ENCODE measurements at places on chromosomes 13 and 19.

GRCh38 chr19:18304458-18305310, 18.2 kb downstream of the LSM4 start:
- DNase-seq, result peak; percentile 57

DNA sequence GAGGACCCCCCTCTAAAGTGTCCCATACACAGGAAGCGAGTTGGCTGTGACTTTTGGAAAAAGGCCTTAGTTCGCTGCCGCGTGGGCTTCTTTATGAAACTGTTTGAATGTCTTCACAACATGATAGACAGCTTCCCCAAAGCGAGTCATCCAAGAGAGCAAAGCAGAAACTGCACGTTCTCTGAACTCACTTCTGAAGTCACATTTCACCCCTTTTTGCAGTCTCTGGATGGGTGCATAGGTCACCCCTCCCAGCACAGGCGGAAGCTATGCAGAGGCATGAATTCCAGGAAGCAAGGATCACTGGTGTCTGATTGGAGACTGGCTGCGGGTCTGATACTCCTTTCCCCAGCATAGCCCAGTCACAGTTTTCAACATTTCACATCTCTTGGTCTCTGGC, 10.6 kb downstream of the GPI start:
- no peak for DNase-seq

DNA sequence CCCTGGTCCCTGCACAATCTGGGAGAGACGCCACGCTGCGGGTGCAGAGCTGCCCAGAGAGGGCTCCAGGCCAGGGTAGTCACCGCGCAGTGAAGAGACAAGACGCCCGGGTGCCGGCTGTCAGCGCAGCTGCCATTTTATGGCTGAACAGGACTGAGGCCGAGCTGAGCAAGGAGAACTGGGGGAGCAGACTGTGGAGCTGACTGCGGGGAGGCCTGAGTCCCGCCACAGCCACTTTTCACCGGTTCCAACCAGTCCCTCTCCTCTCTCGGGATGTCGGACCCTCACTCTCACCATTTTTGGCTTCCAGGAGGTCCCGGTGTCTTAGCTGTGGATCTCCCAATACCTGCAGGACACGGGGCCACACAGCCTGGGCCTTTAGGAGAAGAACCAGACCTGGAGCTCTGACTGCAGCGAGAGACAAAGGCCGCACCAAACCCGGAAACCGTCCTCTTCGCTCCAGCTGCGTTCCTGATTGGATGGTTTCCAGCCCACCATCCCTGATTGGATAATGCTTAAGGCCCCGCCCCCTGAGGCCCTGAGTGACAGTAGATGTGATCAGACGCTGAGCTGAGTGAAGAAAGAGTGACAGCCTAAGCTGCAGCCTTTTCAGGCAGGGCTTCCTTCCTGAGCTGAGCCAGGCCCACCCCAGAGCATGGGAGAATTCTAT, at the start of gene ZNF626:
TSS of gene ZNF626 (minus strand) at position 422 of the 670 bp plus-strand sequence. CDS start at position 297, 125 bp downstream.
- peak; percentile 91 for DNase-seq

DNA sequence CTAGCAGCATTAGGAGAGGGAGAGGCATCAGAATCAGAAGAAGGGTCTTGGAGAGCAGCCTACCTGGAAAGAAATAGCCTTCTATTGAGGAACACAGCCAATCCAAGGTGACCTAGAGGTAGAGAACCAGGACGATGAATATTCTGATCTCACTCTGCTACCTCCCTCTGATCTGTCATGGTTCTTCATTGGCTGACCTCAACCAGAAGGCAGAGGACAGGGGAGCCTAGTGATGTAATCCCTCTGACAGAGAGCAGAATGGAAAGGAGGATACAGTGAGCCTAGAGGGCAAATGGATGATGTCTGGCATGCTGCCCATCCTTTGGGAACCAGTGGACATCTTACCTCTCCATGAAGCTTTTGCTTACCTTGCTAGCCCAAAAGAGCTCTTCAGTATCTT, 3.6 kb downstream of the ZNF507 start:
- DNase-seq, result no peak

- no peak for DNase-seq
Observed at GRCh38 chr19:46413262-46414031, at the start of gene CCDC8. CCDC8 (minus strand) TSS chr19:46413564; CDS start chr19:46412810, 754 bp downstream.

DNA sequence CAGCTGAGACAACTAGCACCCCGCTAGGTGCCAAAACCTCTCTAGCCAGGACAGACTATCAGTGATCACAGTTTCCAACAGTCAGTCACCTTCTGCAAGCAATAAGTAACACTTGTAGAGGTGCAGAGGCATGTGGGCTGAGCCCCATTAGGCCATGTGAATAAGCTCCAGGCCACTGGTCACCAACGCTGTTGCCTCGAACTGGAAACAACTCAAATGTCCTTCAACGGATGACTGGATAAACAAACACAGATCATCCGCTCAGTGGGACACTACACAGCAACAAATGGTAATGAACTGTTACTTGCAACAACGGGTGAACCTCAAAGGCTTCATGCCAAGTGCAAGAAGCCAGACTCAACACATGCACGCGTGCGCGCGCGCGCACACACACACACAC, 27.5 kb upstream of the TMEM160 start:
- no peak for DNase-seq

DNA sequence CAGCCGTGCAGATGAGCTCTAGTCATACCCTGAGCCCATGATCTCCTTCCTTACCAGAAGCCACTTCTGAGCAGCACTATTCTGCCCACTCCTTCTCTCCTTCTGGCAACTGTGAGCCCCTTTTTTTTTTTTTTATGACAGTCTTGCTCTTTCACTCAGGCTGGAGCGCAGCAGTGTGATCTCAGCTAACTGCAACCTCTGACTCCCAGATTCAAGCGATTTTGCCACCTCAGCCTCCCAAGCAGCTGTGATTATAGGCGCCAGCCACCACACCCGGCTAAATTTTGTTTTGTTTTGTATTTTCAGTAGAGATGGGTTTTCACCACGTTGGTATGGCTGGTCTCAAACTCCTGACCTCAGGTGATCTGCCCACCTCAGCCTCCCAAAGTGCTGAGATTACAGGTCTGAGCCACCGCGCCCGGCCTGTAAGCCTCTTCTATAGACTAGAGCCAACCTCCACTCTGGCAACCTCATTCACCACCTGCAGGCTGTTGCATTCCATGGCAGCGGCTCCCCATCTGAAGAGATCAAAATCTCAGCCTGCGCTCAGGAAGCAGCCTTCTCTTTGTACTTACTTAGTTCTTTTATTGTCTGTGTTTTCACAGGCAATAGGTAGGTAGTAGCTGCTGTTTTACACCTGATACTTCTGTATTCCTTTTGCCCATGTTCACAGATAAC, 34.8 kb upstream of the NDFIP2 start:
- no peak for DNase-seq

GRCh38 chr19:44876930-44877535, 14.0 kb upstream of the TOMM40 start:
- DNase-seq, result no peak

GRCh38 chr19:35731353-35731752, 10.9 kb downstream of the IGFLR1 start:
- no peak for DNase-seq

GRCh38 chr13:25469169-25469525, 97.4 kb downstream of the ATP8A2 start:
- DNase-seq, result no peak

- DNase-seq, result no peak
Observed at GRCh38 chr13:49341517-49341916, 93.8 kb downstream of the CDADC1 start.

DNA sequence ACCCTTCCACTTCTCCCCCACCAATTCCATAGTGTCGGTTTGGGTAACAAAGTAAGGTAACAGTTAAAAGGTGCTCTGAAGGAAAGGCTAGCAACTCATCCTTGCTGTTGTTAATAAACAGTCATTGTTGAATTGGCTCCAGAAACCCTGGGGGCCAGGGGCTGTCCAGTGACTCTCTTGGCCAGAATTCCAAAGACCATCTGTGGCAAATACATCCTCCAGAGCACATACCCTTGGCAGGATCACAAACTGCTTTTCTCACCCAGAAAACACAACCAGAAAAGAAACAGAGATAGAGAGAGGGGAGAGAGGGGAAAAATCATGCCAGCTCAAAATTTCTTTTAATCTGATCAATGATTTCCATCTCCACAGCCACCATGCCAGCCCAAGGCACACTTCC, 22.1 kb downstream of the CACNA1A start:
- no peak for DNase-seq

- DNase-seq, result no peak
Observed at GRCh38 chr13:31092646-31093045, 69.1 kb downstream of the HSPH1 start.

- DNase-seq, result no peak
Observed at GRCh38 chr13:31301119-31301518, 101.3 kb downstream of the B3GLCT start.

GRCh38 chr19:12788042-12788681, 3.1 kb upstream of the JUNB start:
- DNase-seq, result no peak

DNA sequence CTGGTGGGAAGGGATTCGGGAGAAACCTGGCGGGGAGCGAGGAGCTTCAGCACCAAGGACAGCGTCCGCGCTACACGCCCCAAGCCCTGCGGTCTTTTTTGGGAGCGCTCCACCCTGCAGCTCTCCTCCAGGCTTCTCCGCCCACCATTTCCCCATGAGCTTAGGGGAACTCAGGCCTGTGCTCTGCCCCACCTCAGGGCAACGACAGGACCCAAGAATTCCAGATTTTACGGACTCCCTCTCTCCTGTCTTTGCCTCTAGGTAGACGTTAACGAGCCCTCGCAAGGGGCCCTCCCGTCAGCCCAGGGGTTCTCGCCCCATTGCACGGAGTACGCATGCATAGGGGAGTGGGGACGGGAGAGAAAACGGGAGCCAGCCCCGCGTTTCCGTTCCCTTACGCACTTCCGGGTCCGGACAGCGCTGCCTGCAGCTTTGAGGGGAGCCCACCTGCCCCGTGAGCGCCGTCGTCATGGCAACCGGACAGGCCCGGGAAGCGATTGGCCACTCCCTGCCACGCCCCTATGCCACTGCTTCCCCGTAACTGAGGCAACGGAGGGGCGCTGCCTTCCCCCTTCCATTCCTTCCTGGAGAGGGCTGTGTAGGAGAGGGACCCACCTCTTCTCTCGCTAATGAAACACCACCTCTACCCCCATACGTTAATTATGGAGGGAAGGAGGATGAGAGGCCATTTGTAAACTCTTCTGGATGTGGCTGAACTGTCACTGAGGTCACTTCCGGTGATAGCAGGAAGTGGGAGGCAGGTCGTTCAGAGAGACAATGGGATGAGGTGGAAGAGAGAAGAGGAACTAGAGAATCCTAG, 20.8 kb downstream of the NOVA2 start:
- no peak for DNase-seq

DNA sequence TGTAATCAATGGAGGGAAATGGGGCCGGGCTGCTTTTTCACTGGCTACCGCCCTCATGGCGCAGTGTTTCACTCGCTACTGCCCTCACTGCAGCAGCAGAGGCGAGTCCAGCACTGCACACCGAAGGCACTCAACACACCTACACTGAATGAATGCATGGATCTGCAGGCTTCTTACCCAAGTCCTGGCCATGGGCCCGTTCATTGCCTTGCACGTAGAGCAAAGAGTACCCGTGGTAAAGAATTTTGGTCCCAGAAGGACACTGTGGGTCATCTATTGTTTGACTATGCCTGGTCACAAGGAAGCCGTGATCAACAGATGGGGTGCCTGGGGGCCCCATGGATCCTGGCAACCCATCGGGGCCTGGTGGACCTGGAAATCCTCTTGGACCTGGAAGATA, 144.9 kb downstream of the COL4A1 start:
- no peak for DNase-seq

- no peak for DNase-seq
Observed at GRCh38 chr19:56159622-56160271, 16.1 kb upstream of the GALP start.

- no peak for DNase-seq
Observed at GRCh38 chr19:43651758-43652545, 12.3 kb upstream of the CADM4 start.

- DNase-seq, result no peak
Observed at GRCh38 chr13:72290962-72291681, 424.1 kb upstream of the DACH1 start.

DNA sequence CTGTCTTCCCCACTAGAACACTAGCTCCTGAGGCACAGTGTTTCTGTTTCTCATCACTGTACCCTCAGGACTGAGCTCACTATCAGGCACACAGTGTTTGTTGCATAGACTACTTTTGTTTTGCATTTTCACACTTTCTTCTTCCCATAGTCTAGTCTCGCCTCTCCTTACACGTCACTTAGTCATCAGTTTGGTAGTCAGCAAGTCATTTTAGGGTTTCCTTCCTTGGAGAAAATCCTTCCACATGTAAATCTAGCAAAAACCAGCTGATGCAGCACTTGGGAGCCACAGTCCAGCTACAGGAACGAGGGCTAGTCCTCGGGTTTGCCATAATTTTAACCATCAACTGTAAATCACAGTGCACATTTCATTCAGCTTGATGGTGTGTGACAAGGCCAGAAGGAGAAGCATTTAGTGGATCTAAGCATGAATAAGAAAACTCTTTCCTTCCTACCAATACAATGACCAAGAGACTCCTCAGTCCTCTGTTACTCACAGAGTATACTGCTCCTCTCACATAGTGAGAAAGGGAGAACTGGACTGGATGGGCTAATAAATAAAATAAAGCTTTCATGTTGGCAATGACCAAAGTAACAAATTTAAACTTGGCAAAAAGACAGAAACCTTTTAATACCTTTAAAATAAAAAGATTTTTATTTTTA, 221.0 kb downstream of the KLF12 start:
- no peak for DNase-seq

GRCh38 chr19:55441692-55442321, 1.3 kb downstream of the SHISA7 start:
- DNase-seq, result no peak

DNA sequence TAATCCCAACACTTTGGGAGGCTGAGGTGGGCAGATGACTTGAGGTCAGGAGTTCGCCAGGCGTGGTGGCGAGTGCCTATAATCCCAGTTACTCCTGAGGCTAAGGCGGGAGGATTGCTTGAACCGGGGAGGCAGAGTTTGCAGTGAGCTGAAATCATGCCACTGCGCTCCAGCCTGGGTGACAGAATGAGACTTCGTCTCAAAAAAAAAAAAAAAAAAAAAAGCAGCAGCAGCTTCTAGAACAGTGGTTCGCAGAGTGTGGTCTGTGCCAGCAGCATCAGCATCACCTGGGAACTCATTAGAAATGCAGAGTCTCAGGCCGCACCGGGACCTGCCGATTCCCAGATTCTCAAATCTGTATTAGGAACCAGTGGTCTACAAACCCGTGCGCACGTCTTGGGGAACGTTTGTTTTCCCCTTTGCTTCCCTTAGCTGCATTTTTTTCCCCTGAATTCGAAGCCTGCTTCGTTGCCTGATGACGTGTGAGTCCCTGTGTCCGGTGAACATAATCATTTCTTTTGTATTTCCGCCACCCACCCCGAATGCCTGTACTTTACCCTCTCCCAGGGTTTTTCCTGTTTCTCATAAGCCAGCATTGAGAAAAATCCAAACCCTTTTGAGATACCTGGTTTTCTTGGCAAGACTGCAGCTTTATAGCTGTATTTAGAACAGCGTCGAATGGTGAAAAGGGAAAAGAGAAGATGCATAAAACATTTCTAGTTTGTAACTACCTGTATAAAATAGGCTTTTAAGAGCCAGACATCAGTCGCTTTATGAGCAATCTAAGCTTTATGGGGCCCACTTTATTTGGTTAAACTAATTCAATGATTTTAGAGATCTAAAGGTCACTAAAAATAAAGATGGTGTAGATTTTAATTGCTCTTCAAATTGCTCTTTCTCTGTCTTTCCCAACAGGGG, 49.8 kb downstream of the BICRA start:
- DNase-seq, result no peak

All from naive thymus-derived CD4-positive, alpha-beta T cell (primary cell).